Coronary artery (tissue), 2 donors: ENCODE measurements at places on chromosomes 1 and 21.

GRCh38 chr1:237959838-237960237 lies 69.1 kb upstream of the ZP4 start:
- no peak for DNase-seq

DNA sequence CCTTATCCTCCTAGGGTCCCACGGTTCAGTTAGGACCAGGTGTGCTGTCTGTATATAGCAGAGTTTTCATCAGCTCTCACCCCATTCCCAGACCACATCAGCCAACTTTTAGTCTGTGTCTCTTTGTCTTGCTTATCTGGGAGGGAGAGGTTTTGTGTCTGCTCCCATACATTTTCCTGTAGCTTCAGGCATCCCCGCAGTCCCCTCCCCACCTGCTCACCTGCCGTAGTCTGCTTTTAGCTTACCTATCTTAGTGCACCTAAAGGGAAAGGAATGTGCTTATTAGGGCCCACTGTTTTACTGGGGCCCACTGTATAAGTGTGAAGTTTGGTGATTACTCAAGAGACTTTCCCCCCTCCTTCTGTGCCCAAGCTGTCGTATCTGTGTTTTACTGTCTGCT lies 225.1 kb downstream of the PLA2G4A start:
- no peak for DNase-seq

GRCh38 chr1:54993140-54993539 lies 5.6 kb upstream of the BSND start:
- no peak for DNase-seq

DNA sequence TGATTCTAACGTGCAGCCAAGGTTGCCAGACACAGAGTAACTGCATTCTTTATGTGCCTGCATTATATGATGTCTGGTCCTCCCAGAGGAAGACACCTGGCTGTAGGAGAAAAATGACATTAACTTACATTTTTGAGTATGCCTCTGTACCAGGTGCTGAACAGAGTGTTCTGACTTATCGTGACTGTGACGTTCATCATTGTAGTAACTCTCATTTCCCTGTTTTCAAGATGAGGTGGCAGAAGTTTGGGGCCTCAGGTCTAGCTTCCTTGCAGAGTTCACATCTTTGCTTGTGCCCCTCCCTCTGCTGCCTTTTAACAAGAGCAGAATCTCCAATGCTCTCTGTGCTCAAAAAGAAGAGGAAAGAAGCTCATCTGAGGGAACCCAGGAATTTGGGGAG lies 488.0 kb downstream of the AJAP1 start:
- no peak for DNase-seq

DNA sequence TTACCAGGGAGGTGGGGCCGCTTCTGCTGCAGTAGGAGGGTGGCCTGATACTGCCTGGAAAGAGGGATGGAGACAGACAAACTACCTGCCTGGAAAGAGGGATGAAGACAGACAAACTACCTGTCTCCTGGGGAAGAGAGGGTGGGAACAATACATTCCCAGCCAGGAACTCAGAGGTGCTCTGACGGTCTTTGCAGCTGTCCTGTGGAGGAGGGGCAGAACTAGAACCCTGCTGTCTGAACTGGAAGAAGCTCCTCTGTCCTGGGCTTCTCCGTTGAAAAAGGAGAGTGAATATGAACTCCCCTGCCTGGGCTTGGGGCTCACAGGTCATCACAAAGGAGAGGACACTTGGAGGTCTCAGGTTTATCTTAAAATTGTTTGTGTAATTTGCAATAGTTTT lies 40.3 kb upstream of the ETV3 start:
- DNase-seq: no peak

- DNase-seq: no peak
These were observed 18.0 kb upstream of the PTAFR start for GRCh38 chr1:28194326-28195035.

DNA sequence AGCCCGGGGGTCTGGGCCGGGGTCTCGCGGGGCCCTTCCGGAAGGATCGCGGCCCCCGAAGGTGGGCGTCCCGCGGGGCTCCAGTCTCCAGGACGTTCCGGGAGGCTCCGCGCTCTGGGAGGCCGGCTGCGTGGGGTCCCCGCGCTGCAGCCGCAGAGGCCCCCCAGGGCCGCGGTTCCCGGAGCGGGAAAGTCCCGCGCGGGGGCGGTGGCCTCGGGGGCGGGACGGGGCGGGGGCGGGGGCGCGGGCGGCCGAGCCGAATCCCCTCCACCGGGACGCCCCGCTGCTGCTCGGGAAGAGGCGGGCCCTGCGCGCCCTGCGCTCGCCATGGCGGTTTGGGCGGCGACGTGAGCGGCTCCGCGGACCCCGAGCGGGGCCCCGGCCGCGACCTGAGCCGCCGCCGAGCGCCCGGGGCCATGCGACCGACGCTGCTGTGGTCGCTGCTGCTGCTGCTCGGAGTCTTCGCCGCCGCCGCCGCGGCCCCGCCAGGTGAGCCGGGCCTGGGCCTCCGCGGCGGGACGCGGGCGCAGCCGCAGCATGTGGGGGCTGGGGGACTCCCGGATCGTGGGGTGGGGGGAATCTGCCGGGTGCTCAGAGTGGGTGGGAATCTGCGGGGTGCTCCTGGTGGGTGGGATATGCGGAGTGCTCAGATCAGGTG lies at the start of gene IFNGR2:
Gene IFNGR2, plus strand, starts transcription at position 286 of the 658 bp plus-strand sequence. Its CDS starts 131 bp downstream, at position 417.
- no peak for DNase-seq

- DNase-seq: no peak
These were observed 224.0 kb upstream of the SNX7 start for GRCh38 chr1:98437540-98437939.
